Bladder microvascular endothelial cell (primary cell): ENCODE measurements at places on chromosomes 7 and 10. TPM values are rescaled to one million over a fixed set of nuclear protein-coding genes. Genes with fewer than 3 reads are reported as not detected.

The TET1 gene
- 0.16 and 0.69 TPM in 2 replicates for total RNA-seq

The CLEC2L gene
- total RNA-seq = not detected in 2 replicates

The COL28A1 gene
- total RNA-seq = under 0.01 TPM in 1 of 2 replicates, not detected in the other

The CUL2 gene
- 19.9 and 37.4 TPM in 2 replicates for total RNA-seq

The FFAR4 gene
- total RNA-seq = not detected in 2 replicates

The GIMAP7 gene
- 41.2 and 88.9 TPM in 2 replicates for total RNA-seq

The VIPR2 gene
- not detected in 2 replicates for total RNA-seq

The SMKR1 gene
- total RNA-seq = 0.16 and 0.38 TPM in 2 replicates

The GBX1 gene
- not detected in 2 replicates for total RNA-seq

The SPDYE16 gene
- under 0.01 and 0.13 TPM in 2 replicates for total RNA-seq

The SLC13A1 gene
- not detected in 2 replicates for total RNA-seq

The SMO gene
- 0.49 and 8.4 TPM in 2 replicates for total RNA-seq

The RASA4B gene
- 8.3 and 9.2 TPM in 2 replicates for total RNA-seq

The PALD1 gene
- total RNA-seq = 105 and 132 TPM in 2 replicates

The C7orf57 gene
- total RNA-seq = 0.19 TPM in 1 of 2 replicates, not detected in the other

The NUTM2A gene
- total RNA-seq = 0.16 and 0.44 TPM in 2 replicates
